ENCODE measurements at places on chromosomes 4 and X. TPM values are rescaled to one million over a fixed set of nuclear protein-coding genes. Genes with fewer than 3 reads are reported as not detected.

DNA sequence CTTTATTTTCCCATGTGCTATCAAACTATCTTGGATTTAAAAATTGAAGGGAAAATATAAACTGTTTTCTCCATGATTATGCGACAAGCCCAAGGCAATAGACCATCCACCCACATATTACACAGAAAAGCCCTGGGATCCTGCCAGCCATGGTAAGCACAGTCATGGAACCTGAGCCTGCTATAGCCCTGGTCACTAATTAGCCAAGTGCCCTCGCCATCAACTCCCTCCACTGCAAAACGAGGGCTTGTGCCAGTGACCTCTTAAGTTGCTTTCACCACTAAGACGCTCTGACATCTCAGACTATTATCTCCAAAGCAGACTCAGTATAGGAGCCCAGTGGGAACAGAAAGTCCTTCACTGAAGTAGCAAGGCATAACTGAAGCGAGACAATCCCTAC, 69.2 kb downstream of the NLGN4X start:
- no peak for DNase-seq
- no peaks in the 10 kb centered on the region for H3K36me3 ChIP-seq
- no peaks in the 10 kb centered on the region for H3K4me1 ChIP-seq
- H3K4me3 ChIP-seq: no peak overlapping the region

DNA sequence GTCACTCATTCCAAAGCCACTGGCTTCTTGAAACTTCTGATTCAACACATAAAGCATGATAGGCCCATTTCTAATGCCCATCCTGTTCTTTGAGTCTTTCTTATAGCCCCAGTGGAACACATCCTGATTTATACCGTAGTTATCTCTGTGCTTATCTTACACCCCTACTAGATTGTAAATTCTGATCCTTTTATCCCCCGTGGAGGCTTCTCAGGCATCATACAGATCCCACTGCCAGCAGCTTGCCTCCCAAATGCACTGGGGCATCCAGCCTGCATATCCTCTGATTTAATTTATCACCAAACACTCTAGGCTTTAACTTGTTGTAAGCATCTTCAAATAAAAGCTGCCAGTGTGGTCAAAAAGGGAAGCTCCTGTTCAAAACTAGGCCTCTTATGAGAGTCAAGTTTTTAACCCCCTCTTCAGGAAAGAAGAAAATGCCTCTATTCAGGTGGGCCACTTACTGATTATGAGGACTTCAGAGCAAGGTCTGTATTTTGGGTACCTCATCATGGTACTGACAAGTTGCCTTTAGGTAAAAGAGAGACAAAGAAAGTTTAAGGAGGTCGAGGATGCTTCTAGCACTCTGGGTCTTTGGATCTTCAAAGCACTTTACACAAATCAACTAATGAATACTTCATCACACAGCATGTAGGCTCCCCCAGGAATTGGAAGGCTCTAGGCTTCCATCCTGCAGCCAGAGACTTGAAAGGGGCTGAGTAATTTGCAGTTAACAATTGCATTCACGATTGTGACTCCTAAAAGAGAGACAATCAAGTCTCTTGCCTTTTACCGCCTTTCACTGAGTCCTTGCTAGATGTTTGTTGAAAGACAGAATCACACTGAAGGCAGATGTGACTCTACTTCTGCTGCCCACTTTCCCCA, 95.8 kb upstream of the LDB2 start:
- no peak overlapping the region for H3K27ac ChIP-seq
- H3K4me1 ChIP-seq: no peaks in the 10 kb centered on the region
- no peaks in the 10 kb centered on the region for H3K27me3 ChIP-seq
- no peaks in the 10 kb centered on the region for H3K36me3 ChIP-seq
- no peak for DNase-seq

The VGLL1 gene
- total RNA-seq: not detected

DNA sequence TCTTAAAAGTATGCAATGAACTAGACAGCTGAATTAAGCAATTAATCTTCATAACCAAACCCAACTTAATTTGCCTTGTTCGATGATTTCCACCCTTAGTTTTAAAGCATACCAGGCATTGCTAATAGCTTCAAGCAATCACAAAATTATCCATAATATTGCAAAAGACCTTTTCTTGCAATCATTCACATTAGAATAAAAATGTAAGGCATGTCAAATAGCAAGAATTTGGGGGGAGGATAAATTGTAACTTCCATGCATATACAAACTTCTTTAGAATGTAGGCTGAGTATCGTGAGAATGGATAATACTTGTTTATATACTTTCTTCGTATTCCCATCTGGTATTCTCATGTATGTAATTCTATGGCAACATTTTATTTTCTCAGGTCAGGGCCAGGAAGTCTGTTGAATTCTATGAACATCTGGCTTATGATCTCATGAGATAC, 28.7 kb upstream of the BMP2K start:
- no peak overlapping the region for H3K27ac ChIP-seq
- no peaks in the 10 kb centered on the region for H3K4me1 ChIP-seq
- no peaks in the 10 kb centered on the region for H3K27me3 ChIP-seq
- no peaks in the 10 kb centered on the region for H3K36me3 ChIP-seq
- H3K4me3 ChIP-seq: no peak overlapping the region

DNA sequence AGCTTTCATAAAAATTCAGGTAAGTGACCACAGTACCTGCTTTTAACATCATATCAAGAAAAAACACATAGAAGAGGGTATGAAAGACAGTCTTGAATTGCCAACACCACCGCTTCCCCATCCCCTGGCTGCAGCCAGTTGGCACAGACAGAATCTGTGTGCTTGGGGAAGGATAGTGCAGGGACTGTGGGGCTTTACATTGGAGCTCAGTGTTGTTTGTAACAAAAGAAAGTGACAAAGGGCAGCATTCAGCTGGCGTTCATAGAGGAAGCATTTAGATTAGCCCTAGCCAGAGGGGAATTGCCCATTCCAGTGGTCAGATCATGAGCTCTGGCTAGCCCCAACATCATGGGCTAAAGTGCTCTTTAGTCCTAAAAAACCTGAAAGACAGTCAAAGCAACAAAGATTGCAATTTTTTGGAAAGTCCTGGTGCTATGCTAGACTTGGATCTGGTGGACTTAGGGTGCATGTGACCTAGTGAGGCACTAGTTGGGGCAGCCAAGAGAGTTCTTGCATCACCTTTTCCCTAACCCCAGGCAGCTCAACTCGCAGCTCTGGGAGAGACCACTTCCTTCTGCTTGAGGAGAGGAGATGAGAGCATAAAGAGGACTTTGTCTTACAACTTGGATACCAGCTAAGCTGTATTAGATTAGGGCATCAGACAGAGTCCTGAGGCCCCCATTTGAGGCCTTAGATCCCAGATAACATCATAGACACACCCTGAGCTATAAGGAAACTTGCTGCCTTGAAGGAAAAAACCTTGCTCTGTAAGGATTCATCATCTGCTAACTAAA, 1602.4 kb upstream of the ADGRL3 start:
- H3K27ac ChIP-seq: no peak overlapping the region
- no peaks in the 10 kb centered on the region for H3K4me1 ChIP-seq
- H3K4me3 ChIP-seq: no peak overlapping the region

GRCh38 chr4:175944126-175944910, 121.3 kb upstream of the WDR17 start:
- H3K4me1 ChIP-seq: no peaks in the 10 kb centered on the region
- no peak overlapping the region for H3K4me3 ChIP-seq
- no peak for DNase-seq
- no peaks in the 10 kb centered on the region for H3K27me3 ChIP-seq

The KCNE5 gene
- not detected for total RNA-seq

DNA sequence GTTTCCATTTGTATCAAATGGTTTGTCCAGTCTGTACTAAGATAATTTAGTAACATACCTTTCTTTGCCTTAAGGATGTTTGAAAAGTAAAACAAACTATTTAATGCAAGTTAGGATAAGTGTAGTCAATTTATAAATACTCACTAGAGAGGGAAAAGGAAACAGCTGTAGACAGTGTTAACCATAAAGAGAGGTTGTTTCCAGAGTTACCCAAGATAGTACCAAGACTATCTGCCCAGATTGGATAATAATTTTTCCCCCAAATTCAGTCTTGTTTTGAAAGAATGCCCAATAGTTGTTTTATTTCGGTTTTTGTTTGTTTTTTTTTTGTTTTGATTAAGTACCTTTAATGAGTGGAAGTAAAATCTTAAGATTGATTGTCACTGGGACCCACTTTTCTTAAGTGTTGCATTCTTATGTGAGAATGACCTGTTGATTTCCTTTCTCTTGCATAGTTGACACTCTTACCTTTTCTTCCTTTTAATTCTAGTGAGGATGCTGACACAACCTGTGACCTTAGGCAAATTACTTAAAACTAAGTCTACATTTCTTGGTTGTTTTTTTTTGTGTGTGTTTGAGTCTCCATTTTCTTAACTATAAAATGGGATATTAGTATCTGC, 12.8 kb downstream of the AFF1 start:
- DNase-seq: no peak
- peaks cover 26% of the 10 kb centered on the region for H3K4me1 ChIP-seq
- peaks cover 6% of the 10 kb centered on the region for H3K36me3 ChIP-seq
- H3K27me3 ChIP-seq: no peaks in the 10 kb centered on the region

The AMOT gene
- total RNA-seq: 6.8 TPM

The TEX13B gene
- not detected for total RNA-seq

- H3K27ac ChIP-seq: no peak overlapping the region
- peaks cover 5% of the 10 kb centered on the region for H3K36me3 ChIP-seq
- no peaks in the 10 kb centered on the region for H3K27me3 ChIP-seq
Measured at GRCh38 chr4:124666496-124666895, 46.0 kb downstream of the ANKRD50 start.

The TLR3 gene
- total RNA-seq: 3.5 TPM

GRCh38 chr4:168656055-168656660, 159.3 kb downstream of the PALLD start:
- H3K36me3 ChIP-seq: no peaks in the 10 kb centered on the region
- no peaks in the 10 kb centered on the region for H3K27me3 ChIP-seq
- H3K4me1 ChIP-seq: no peaks in the 10 kb centered on the region
- no peak for DNase-seq

The GUCY1B1 gene
- total RNA-seq: 15.0 TPM

The ASB5 gene
- total RNA-seq: 3.7 TPM

- no peak for DNase-seq
- no peak overlapping the region for H3K4me3 ChIP-seq
Measured at GRCh38 chrX:119745283-119745848, 13.0 kb upstream of the SOWAHD start.

GRCh38 chr4:56655627-56656345, 25.3 kb downstream of the HOPX start:
- peak overlapping the region; percentile 59 for H3K4me3 ChIP-seq
- H3K36me3 ChIP-seq: no peaks in the 10 kb centered on the region
- no peak for DNase-seq
- H3K27ac ChIP-seq: peak overlapping the region; percentile 19
- H3K27me3 ChIP-seq: no peaks in the 10 kb centered on the region
- no peaks in the 10 kb centered on the region for H3K4me1 ChIP-seq

- no peak overlapping the region for H3K27ac ChIP-seq
- DNase-seq: no peak
- H3K27me3 ChIP-seq: no peaks in the 10 kb centered on the region
- no peaks in the 10 kb centered on the region for H3K4me1 ChIP-seq
Measured at GRCh38 chr4:110278127-110278526, 79.7 kb upstream of the ELOVL6 start.

The CFAP99 gene
- not detected for total RNA-seq

The UGT2B15 gene
- total RNA-seq: not detected

The BEND4 gene
- not detected for total RNA-seq

GRCh38 chr4:40699648-40700047, 50.1 kb upstream of the NSUN7 start:
- H3K27ac ChIP-seq: no peak overlapping the region
- H3K4me3 ChIP-seq: no peak overlapping the region
- DNase-seq: no peak
- no peaks in the 10 kb centered on the region for H3K27me3 ChIP-seq
- H3K4me1 ChIP-seq: no peaks in the 10 kb centered on the region

The RNF4 gene
- 31.3 TPM for total RNA-seq

The TACC3 gene
- total RNA-seq: 5.3 TPM

The RENBP gene
- 6.2 TPM for total RNA-seq

DNA sequence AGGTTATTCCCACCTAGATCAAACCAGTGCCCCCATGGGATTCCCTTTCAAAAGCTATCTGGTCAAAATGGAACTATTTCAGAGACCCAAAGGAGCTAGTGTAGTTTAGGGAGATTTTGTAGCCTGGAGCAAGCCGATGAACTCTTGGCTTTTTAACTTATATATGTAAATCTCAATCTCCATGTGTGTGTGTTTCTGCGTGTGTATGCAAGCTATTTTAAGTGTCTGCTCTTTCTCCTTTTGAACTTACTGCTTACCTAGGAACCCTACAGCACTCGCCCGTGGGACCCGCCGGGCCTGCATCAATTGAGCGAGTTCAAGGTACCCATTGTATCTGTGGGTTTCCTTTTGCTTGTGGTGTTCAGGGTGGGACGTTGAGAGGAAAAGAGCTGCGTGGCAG, 10.4 kb downstream of the CSTF2 start:
- no peaks in the 10 kb centered on the region for H3K36me3 ChIP-seq
- H3K27ac ChIP-seq: no peak overlapping the region
- DNase-seq: no peak
- H3K27me3 ChIP-seq: no peaks in the 10 kb centered on the region

GRCh38 chrX:57918750-57919436, 8.6 kb upstream of the ZXDA start:
- no peak overlapping the region for H3K4me3 ChIP-seq
- no peaks in the 10 kb centered on the region for H3K4me1 ChIP-seq
- no peak for DNase-seq
- H3K27ac ChIP-seq: no peak overlapping the region
- no peaks in the 10 kb centered on the region for H3K27me3 ChIP-seq
- H3K36me3 ChIP-seq: no peaks in the 10 kb centered on the region

GRCh38 chr4:23911675-23912455, 22.0 kb upstream of the PPARGC1A start:
- H3K36me3 ChIP-seq: no peaks in the 10 kb centered on the region
- no peaks in the 10 kb centered on the region for H3K4me1 ChIP-seq
- no peak overlapping the region for H3K4me3 ChIP-seq
- H3K27me3 ChIP-seq: no peaks in the 10 kb centered on the region
- DNase-seq: no peak

The CYLC1 gene
- total RNA-seq: not detected

- H3K4me3 ChIP-seq: no peak overlapping the region
- H3K36me3 ChIP-seq: no peaks in the 10 kb centered on the region
- H3K27ac ChIP-seq: no peak overlapping the region
- no peaks in the 10 kb centered on the region for H3K27me3 ChIP-seq
- H3K4me1 ChIP-seq: peaks cover 4% of the 10 kb centered on the region
- no peak for DNase-seq
Measured at GRCh38 chrX:96705905-96706304, 21.3 kb downstream of the DIAPH2 start.

DNA sequence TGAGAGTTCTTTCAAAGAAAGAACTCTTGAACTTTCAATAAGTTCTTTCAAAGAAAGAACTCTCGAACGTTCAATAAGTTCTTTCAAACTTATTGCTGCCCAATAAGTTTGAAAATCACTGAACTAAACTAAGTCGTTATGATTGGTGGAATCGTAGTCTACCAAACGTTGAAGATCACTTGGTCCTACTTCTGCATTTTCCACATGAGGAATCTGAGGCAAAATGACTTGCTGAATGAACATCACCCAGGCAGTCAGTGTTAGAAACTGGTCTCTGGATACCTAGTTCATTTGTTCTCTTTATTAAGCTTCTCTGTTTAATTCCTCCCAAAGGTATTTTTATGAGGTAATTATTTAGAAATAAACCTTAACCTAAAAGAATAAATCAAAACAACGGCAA, 7.1 kb upstream of the CNOT6L start:
- peaks cover 6% of the 10 kb centered on the region for H3K4me1 ChIP-seq
- no peaks in the 10 kb centered on the region for H3K36me3 ChIP-seq
- no peak for DNase-seq
- no peak overlapping the region for H3K27ac ChIP-seq
- H3K27me3 ChIP-seq: no peaks in the 10 kb centered on the region

The CLDN34 gene
- not detected for total RNA-seq

GRCh38 chr4:70713453-70714078, 8.2 kb upstream of the RUFY3 start:
- H3K27ac ChIP-seq: no peak overlapping the region
- no peak for DNase-seq
- no peaks in the 10 kb centered on the region for H3K36me3 ChIP-seq
- H3K27me3 ChIP-seq: no peaks in the 10 kb centered on the region
- H3K4me1 ChIP-seq: peaks cover 10% of the 10 kb centered on the region
- H3K4me3 ChIP-seq: no peak overlapping the region

The GSPT2 gene
- 6.7 TPM for total RNA-seq
